ENCODE measurements at places on chromosomes 12 and 14. TPM values are rescaled to one million over a fixed set of nuclear protein-coding genes. Genes with fewer than 3 reads are reported as not detected.

Gene KCNH3
- 2.6 TPM for total RNA-seq

- no peaks in the 10 kb centered on the region for H3K4me1 ChIP-seq
- H3K27me3 ChIP-seq, result no peaks in the 10 kb centered on the region
- no peaks in the 10 kb centered on the region for H3K36me3 ChIP-seq
- DNase-seq, result no peak
- H3K27ac ChIP-seq, result no peak overlapping the region
- no peak overlapping the region for H3K4me3 ChIP-seq
Observed at GRCh38 chr12:43891856-43892574, 56.1 kb downstream of the TMEM117 start.

DNA sequence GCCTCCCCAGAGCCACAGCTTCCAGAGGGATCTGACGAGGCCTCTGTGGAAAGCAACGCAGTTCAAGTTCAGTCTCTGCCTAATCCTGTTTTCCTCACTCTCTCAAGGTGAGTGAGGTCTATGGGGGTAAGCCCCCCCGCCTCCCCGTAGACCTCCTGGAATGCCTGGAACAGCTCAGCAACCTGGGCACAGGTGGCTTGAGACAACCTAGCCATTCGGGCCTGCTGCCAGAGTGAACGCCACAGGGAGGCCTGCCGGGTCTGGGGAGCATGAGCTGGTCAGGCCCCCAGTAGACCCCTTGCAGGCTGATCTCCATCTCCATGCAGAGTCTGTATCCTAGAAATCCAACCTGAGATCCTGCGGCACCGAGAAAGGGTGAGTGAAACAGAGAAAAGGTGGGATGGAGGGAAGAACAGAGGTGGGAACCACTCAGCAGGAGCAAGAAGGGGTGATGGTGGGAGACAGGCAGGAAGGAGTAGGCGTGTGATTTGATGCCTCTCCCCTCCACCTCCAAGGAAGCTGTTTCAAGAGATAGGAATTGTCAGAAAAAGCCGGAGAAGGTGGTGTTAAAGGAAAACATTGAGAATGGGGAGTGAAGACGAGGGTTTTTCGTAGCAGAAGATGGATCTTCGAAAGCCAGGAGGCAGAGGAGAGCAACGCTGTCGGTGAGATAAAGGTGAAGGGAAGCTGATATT is 123.1 kb upstream of the PRMT8 start:
- H3K36me3 ChIP-seq, result no peaks in the 10 kb centered on the region
- H3K4me1 ChIP-seq, result peaks cover 6% of the 10 kb centered on the region
- peaks cover 13% of the 10 kb centered on the region for H3K27me3 ChIP-seq
- H3K27ac ChIP-seq, result no peak overlapping the region
- no peak for DNase-seq
- no peak overlapping the region for H3K4me3 ChIP-seq

DNA sequence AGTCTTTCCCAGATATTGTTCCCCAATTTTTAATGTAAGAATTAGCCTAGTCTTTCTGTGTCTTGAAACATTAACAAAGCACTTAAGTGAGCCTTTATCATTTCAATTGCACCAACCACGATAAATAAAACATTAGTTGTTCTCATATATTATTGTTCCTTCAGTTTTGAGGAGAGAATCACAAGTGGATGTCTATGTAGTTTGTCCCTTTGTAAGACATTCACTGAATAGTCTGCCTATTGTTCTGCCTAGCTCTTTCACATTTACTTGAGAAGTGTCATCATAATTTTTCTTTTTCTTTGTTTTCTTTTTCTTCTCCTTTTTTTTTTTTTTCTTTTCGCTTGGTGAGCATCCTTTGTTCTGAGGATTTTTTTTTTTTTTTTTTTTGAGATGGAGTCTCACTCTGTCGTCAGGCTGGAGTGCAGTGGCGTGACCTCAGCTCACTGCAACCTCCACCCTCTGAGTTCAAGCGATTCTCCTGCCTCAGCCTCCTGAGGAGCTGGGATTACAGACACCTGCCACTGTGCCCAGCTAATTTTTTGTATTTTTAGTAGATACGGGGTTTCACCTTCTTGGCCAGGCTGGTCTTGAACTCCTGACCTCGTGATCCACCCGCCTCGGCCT is 129.7 kb downstream of the SYT1 start:
- no peaks in the 10 kb centered on the region for H3K4me1 ChIP-seq
- DNase-seq, result no peak
- H3K4me3 ChIP-seq, result no peak overlapping the region

DNA sequence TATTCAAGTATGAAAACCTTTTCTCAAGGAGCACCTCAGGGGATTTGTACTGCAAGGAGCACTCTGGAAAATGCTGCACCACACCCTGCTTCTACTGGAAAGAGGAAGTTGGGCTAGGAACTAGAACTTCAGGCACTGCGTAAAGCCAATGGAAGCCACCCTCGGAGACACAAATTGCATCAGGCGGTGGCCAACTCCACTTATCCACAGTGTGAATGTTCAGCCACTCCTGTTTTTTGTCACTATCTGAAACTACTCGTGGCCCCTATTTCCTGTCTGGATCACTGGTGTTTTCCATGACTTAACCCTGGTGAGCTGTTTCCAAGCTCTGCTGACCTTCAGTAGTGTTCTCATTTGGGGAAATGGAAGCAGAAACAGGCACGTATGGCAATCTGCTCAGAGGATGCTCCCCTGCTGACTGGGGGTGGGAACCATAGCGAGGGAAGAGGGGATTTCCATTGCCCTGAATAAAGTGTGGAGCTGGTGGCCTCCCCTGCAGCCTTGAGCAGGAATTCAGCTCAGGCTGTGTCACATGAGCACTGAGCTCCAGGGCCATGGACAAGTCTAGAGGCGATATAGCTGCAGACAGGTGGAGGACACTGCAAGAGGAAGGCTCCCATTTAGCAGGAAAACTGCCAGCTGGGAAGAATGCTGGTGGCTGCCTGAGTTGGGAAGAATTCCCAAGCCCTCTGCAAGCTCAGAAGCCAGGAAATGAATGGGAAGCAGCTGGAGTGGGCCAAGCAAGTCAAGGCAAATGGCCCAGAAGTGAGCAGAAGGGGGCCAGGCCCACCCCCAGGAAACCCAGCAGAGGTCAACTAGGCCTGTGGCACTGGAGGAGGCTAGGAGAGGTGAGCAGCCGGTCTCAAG is 50.5 kb upstream of the RAP1B start:
- no peak for DNase-seq
- H3K27me3 ChIP-seq, result no peaks in the 10 kb centered on the region
- H3K4me1 ChIP-seq, result no peaks in the 10 kb centered on the region
- no peaks in the 10 kb centered on the region for H3K36me3 ChIP-seq
- no peak overlapping the region for H3K4me3 ChIP-seq
- peak overlapping the region; percentile 47 for H3K27ac ChIP-seq
